ENCODE measurements at places on chromosomes 6 and 20. TPM values are rescaled to one million over a fixed set of nuclear protein-coding genes. Genes with fewer than 3 reads are reported as not detected.

RHAG gene
- total RNA-seq: 0.38 TPM

TBX18 gene
- 0.30 TPM for total RNA-seq

ZNF165 gene
- total RNA-seq: 0.53 TPM

PRKN gene
- total RNA-seq: 1.2 TPM

MOXD1 gene
- 0.28 TPM for total RNA-seq

MYB gene
- total RNA-seq: 0.18 TPM

ARFGAP1 gene
- 42.6 TPM for total RNA-seq

ARFGEF3 gene
- total RNA-seq: 0.18 TPM

RNF144B gene
- 17.5 TPM for total RNA-seq

DNA sequence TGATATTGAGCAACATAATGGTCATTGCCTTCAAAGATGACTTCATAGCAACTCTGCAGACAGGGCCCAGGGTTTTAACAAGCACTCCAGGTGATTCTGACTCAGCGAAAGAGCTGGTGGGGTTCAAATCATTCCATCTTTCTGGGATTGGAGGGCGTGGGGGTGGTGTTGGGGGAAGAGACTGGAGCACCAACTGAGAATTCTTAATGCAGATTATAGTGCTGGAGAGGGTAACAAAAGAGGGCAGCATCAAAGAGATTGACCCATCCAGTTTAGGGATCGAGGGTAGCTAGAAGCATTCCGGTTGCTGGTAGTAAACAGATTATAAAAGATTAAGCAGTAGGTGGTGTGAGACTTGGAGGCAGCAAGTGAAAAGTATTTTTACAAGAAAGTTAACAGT is 15.9 kb downstream of the PFDN4 start:
- no peak for DNase-seq

DNA sequence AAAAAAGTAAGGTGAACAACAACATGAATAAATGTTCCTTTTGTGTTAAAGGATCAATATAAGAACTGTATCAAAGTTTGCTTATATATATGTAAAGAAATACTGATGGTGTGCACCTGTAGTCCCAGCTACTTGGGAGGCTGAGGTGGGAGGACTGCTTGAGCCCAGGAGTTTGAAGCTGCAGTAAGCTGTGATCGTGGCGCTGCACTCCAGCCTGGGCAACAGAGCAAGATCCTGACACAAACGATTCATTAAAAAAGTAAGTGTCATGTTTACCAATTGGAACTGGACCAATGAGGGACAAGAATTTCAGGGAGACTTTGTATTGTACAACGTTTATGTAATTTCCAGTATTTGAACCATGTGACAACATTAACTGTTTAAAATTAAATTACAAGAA is 5.0 kb upstream of the PHF20 start:
- DNase-seq: no peak

DNA sequence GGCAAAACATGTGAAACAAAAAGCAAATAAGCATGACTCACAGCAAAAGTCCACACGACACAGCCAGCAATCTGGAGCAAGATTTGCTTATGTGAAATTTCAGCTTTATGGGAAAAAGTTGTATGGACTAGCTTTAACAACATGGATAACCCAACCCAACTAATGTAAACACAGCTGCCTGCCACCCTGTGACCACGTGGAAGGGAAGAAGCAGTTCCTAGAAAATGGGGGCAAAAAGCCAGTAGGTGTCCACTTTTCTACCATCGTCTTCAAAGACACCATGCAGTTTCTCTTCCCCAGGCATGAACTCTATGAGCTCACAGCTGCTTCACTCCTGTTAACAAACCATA is 425.4 kb upstream of the RNF217 start:
- DNase-seq: no peak

- no peak for DNase-seq
Observed at GRCh38 chr6:54183616-54184015, 72.4 kb downstream of the MLIP start.

DNA sequence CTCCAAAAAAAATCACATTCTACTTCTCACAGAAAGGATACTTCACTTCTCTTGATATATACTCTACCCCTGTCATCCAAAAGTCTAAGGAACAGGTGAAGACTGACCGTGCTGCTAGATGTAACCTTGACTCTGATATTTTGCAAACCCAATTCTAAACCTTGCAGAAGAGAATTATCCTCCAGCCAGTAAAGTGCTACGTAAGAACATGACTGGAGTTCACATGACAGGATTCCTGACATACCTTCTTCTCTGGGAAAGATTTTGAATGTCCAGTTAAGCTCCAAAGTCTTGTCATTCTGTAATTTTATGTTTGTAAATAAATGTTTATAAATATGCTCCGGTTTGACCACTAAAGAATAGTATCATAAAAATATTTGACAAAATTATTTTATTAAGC is 35.8 kb downstream of the BTBD9 start:
- DNase-seq: no peak

GRCh38 chr6:116471531-116471930 is 10.4 kb downstream of the CALHM6 start:
- DNase-seq: no peak

GRCh38 chr6:106674541-106675229 is 45.3 kb downstream of the QRSL1 start:
- DNase-seq: no peak

DNA sequence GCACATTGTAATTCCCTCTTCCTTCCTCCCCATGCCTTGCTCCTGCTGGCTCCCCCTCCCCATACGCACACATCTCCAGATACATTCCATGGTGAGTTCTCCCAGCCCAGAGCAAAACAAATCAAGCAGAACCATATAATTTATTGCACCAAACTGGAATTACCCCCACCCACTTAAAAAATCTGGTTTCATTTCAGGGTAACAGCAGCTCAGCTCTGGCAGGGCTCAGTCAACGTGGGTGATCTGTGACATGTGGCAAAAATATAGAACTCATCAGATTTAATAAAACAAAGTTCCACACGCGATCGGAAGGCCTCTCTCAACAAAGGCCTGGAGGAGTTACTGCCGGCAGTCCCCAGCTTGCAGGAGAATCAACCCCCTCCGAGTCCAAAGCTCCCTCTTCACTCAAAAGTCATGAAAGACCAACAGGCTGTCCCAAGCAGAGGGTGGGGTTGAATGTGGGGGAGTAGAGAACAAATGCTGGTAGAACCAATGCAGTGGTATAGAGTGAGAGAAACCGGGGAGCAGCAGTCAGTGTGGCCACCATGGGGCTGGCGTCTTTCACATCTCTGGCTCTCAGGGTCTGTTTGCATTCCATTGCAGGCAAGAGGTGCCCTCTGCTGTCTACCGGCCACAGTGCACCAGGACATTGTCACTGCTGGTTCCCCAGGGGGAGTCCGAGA is 323.3 kb upstream of the NT5E start:
- peak; percentile 52 for DNase-seq

DNA sequence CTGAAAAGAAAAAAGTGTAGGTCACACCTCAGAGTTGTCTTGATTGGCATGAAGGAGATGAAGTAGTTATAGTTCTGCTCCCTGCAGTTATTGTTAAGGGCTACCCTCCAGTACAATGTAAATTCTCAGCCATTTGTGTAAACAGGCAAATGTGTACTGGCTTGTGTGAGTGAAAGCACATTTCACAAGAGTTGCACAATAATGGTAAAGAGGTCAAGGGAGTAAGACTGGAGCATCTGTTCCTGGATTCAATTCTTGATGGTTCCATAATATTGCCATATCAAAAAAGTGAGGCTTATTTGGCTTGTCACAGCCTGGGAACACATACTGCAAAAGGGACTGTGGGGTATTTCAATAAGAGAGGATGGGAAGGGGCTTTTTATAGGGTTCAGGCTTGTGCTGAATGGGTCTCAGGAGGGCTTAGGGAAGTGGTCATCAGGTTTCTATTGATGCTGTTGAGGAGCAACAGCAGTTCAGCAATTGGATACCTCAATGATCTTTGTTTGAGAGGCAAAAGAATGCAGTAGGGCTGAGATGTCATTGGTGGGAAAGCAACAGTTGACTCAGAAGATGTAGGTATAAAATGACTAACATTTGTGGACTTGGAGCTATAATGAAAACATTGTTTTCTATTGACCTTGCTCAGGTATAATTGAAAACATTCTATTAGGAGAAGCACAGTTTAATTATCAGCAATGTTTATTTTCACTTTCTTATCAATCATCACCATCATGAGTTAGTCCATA is 402.6 kb downstream of the BCKDHB start:
- DNase-seq: no peak

- DNase-seq: no peak
Observed at GRCh38 chr6:20946022-20946421, 411.8 kb downstream of the CDKAL1 start.

DNA sequence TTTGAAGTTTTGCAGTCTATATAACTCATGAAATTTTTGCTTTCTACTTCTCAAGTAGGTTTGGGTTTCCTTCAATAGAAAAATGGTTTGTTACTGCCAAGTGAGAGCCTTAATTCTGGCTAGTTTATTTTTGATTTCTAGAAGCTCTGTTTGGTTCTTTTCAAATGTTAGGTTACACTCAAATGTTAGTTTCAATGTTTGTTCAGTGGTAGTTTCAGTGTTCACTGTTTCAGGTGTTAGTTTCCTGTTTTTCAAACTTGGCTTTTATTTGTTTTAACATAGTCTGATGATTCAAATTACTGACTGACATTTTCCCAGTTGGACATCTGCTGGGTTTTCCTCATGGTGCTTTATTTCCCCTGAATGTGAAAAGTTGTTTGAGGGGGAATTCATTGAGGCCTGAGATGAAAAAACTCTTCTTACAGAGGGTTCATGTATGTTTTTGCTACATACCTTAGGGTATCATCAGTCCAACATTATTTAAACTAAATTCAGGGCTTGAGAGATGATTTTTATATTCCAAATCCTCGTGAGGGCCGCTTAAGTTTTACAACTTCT is 189.0 kb downstream of the JARID2 start:
- DNase-seq: no peak

- no peak for DNase-seq
Observed at GRCh38 chr20:20439602-20440190, 71.8 kb downstream of the INSM1 start.

DNA sequence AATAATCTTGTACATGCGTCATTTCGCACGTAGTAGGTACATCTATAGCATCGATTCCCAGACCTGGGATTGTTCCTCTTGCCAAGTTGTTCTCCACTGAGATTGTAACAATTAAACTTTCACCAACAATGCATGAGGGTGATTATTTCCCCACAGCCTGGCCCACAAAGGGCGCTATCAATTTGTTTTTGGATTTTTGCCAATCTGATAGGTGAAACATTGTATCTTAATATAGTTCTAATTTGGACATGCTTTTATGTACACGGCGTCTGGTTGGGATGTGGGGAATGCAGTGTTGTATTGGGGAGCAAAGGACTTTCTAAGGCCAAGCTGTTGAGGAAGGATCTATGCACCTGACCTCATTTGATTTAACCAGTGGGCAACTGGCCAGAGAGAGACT is 59.5 kb downstream of the VEGFA start:
- DNase-seq: no peak

DNA sequence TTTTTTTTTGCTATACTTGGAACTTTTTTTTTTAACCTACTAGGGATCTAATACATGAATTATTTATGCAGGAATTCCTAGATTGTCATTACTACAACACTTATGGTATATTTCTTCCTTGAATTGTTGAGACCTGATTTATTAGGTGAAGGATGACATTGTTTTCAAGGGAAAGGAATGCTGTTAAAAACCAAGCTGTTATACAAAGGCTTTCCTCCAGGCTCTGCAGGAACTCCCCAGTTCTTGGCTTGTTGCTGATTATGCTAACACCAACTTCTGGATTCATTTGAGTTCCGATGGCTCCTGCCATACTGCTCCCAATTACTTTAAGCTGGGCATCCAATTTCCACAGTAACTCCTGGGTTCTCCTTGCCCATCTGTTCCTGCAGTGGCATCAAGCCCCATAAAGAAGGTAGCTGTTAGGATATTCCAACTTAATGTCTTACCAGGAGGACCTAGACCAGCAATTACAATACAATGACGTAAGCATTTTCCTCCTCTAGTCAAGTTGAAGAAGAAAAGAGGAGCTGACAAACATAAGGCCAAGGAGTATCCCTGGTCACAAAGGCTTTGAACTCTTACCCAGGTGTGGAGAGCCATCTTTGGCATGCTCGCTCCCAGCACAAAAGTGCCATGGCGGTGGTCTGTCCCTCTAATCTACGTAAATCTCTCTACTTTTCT is 215.9 kb upstream of the AGPAT4 start:
- no peak for DNase-seq

GRCh38 chr6:1636272-1636825 is 26.6 kb downstream of the FOXC1 start:
- no peak for DNase-seq

GRCh38 chr20:61755971-61756845 is 309.5 kb downstream of the TAF4 start:
- no peak for DNase-seq

DNA sequence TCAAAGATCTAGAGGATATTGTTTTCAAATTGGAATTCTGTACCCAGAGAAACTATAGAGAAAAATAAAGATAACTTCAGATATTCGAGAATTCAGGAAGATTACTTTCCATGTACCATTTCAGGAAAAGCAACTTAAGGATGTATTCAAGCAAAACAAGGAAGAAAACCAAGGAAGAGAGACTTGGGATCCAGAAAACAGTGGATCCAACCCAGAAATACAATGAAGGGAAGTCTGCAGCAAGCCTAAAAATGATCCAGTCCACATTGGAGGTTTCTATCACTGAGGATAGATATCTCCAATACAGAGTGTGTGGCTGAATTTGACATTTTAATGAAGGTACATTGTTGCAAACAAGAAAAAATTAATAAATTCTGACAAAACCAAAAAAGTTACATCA is 201.0 kb downstream of the EYA2 start:
- no peak for DNase-seq

DNA sequence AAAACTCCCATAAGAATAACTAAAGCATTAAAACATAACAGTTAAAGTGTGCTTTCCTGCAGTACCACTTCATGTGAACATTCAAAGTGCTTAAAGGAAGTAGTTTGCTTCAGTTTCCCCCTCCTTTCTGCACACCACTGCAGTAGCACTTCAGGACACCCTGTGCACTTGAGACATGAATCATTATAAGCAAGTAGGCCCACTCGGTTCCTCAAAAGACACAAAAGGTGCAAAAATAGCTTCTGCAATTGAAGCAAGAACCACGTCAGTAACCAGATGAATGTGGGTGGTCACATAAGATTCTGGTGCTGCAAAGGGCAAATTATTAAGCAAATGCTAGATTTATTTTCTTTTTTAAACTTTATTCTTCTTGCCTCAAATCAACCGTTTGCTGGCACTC is 160.6 kb downstream of the HIVEP2 start:
- DNase-seq: no peak

DNA sequence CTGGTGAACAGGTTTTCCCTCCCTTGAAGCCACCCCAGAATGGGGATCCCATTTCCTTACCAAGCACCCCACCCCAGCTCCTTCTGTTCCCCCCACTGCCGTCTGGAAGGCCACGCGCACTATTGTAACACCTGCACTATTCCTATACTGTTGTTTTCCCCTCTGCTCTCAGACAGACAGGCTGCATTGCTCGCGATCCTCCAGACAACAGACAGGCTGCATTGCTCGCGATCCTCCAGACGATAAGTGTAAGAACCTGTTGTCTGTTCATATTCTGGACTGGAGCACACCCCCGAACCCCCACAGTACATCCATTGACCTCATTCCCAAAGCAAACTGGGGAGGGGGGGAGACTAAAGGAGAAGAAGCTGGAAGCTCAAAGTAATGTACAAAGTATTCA is 72.7 kb downstream of the LY86 start:
- DNase-seq: no peak
